ENCODE measurements at places on chromosomes 5 and 9.

- peak; percentile 30 for DNase-seq
These were observed 83.2 kb downstream of the AK8 start for GRCh38 chr9:132794730-132795380.

- no peak for DNase-seq
These were observed 4.7 kb upstream of the PTGS1 start for GRCh38 chr9:122366074-122366660.

DNA sequence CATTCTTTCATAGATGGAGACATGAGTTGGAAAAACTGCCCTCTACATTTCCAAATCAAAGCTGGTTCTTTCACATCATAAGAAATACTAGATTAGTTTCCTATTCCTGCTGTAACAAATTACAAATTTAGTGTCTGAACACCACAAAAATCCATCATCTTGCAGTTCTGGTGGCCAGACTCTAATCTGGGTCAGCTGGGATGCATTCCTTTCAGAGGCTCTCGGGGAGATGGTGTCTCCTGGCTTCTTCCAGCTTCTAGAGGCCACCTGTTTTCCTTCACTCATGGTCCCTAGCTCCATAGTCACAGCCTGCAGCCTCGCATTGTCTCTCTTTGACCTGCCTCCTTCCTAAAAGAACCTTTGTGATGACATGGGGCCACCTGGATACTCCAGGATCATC lies 65.2 kb downstream of the RETREG1 start:
- no peak for DNase-seq

DNA sequence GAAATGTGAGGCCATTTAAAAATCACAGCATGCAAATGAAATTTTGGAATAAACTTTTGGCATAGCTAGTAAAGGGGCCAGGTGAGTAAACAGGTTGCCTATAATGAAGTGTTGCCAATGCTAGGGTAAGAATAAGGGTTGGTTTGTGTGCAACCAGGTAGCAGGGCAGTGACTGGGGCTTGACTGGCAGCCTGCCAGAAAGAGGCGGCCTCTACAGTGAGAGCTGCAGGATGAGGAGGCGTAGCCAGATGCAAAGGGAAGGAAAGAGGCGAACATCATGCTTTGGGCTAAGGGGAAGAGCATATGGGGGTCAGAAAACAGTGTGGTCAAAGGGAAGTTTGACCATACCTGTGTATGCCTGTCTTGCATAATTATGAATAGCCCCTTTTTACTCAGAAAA lies 70.6 kb downstream of the MAST4 start:
- no peak for DNase-seq

- no peak for DNase-seq
These were observed 40.2 kb upstream of the FBXW11 start for GRCh38 chr5:172046593-172046992.

- no peak for DNase-seq
These were observed 166.2 kb upstream of the ACO1 start for GRCh38 chr9:32218100-32218767.

GRCh38 chr5:142828797-142829535 lies 58.8 kb downstream of the ARHGAP26 start:
- no peak for DNase-seq

GRCh38 chr5:143284521-143284920 lies 119.0 kb downstream of the NR3C1 start:
- DNase-seq: no peak

DNA sequence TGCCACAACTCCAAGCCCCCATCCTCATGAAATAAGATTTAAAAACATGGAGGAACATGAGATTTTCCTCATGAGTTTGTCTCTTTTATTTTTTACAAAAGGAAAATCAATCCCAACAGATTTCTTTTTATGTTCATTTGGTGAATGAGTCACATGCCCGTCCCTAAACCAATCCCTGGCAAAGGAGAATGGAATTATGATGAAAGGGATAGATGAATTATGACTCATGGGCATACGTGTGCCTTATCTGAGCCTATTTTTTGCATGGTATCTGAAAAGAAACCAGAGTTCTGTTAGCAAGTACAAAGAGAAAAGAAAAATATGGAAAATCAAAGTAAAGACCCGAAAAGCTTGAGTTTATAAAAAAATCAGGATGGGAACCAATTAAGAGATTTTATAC lies 267.5 kb upstream of the TMEM161B start:
- no peak for DNase-seq

GRCh38 chr5:15682122-15682521 lies 182.1 kb downstream of the FBXL7 start:
- DNase-seq: no peak

DNA sequence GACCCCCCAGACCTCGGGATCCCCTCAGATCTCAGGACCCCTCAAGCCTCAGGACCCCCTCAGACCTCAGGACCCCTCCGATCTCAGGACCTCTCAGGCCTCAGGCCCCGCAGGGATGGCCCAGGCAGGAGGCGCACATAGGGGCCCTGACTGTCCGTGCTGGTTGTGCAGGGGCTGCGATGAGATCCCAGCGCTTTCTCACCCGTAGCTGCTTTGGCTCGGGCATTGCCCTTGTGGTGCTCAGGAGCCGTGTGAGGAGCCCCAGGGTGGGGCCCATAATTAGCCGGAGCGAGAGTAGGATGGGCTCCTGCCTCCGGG lies 680 bp upstream of the LPCAT1 start:
- DNase-seq: no peak

DNA sequence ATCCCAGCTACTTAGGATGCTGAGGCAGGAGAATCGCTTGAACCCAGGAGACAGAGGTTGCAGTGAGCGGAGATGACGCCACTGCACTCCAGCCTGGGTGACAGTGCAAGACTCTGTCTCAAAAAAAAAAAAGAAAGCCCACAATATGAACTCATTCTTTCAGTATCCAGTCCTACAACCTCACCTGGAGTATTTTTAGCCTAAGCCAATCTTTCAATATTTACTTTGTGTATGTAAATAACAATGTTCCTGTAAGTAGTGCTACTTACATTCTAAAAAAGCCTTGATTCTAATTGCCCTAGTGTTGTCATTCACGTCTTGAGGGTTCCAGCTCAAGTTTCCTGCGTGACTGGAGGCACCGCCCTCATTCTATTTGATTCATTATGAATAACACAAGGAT lies 62.0 kb downstream of the BHMT start:
- DNase-seq: no peak

DNA sequence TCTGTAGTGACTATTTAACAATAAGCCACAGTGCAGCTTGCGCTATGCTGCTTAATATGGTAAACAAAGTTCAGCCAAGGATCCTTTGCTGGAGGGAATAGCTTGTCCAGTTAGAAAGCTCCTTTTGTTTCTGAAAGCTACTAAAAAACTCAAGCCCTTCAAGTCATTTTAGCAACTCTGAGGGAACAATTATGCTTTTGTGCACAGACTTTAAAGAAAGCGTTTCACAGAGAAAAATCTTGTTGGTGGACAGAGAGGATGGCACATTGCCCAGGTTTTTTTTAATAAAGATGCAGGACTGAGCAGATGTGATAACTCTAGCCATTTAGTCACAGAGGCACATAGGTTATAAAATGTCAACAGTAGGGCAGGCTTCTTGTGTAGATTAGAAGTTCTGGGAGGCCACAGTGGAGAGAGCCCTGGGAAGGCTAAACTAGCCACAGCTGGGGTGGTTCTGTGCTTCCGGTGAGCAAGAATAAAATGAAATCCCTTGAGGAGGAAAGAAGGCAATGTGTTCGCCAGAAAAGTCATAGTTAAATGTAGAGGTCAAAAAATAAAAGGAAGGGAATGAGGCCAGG lies 63.4 kb downstream of the ALDH7A1 start:
- DNase-seq: no peak

- no peak for DNase-seq
These were observed 6.6 kb upstream of the FAM151B start for GRCh38 chr5:80481019-80481893.

- no peak for DNase-seq
These were observed 27.8 kb downstream of the RECK start for GRCh38 chr9:36064448-36065037.

DNA sequence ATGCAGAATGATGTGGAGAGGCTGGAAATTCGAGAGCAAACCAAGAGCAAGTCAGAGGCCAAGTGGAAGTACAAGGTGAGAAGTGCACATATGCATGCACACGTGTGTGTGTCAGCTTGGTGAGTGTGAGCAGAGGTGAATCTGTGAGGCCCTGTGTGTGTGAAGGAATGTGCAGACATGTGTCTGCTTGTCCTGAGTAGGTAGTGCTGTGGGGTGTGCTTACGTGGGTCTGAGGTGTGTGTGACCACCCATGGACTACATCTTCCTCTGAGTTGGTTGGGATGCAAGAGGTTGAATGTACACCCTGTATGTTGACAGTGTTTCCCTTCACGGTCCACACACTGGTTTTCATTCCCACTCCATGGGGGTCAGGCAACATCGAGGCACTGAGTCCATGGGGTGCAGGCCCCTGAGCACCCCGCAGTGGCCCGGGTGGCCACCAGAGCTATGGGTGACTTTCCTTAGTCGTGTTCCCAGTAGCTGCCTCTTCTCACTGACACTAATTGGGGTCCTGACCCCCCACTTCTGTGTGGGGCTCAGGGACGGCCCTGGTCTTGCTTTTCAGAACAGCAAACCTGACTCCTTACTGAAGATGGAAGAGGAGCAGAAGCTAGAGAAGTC lies 86.7 kb downstream of the PHF2 start:
- DNase-seq: peak; percentile 59

DNA sequence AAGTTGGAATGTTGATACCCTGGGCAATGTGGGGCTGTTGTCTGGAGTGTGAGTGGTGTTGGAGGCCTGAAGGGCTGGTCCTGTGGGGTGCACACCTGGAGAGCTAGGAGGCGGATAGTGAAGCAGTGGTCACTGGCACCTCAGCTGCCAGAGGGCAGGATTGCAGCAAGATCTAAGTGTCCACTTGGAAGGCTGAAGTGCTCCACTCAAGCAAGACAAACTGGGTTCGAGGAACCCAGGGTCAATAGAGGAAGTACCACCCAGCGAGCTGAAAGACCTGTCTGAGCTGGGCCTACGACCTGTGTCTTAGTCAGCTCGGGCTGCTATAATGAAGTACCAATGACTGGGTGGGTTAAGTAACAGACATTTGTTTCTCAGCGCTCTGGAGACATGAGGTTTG lies 39.7 kb upstream of the TJP2 start:
- DNase-seq: no peak

GRCh38 chr5:180414176-180414575 lies 61.0 kb upstream of the GFPT2 start:
- peak; percentile 14 for DNase-seq

- no peak for DNase-seq
These were observed 64.8 kb upstream of the ADCY2 start for GRCh38 chr5:7331131-7331530.

DNA sequence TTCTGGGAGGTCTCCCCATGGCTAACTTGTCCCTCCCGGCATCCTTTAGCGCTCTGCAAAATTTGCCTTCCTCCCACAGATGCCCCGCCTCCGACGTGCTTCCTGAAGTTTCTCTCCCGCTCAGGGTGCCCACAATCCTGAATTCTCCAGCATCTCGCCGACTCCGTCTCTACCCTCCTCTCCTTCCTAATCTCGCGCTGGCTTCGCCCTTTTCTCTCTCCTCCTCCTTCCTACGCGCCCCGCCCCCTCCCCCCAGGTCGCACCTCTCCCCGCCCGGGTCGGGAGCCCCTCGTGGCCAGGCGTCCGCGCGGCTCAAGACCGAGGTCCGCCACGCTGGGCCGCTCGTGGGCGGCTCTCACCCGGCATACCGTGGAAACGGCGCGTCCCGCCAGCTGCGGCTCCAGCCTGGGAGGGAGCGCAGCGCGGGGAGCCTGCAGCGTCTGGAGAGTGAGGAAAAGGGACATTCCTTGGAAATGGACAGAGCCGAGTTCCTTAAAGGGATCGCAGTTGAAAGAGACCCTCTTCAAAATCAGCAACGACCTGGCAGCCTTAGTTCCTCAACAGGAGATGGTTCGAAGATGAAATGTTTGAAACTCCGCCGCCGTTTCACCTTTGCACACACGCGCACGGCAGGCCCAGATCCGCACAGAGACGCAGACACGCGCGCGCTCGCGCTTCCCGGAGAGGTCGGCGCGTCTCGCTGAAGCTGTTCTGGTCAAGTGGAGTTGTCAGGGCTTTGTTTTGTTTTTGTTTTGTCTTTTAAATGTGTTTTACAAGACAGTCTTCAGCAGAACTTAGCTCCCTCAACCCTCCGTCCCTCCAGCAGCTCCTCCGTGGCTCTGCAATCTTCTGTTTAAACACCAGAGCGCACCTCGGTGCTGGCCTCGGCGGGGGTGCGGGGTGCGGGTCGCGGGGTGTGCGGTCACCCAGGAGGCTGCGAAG lies 5.0 kb upstream of the IRX2 start:
- DNase-seq: no peak

DNA sequence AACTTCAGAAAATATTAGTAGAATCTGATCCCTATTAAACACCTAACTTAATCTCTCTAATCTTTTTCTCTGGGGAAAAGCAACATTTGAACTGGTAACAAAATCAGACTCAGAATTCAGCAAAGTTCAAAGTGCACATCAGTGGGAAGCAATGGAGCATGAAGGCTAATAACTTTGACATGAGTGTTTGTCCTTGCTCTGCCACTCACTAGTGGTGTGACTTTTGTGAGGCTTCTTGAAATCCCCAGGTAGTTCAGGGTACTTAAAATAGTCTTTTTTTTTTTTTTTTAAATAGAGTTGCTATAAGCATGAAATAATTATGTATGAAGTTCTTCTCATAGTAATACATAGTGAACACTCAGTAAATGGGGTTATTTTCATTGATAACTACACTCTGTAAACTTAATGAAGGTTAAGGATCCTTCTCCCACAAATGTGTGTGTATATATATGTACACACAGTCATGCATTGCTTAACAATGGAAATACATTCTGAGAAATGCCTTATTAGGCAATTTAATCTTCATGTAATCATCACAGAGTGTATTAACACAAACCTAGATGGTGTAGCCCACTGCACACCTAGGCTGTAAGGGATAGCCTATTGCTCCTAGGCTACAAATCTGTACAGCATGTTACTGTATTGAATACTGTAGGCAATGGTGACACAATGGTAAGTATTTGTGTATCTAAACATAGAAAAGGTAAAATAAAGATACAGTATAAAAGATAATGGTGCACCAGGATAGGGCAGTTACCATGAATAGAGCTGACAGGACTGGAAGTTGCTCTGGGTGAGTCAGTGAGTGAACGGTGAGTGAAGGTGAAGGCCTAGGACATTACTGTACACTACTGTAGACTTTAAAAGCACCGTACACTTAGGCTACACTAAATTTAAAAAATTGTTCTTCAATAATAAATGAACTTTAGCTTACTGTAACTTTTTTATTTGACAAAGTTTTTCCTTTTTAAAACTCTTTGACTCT lies 73.3 kb upstream of the HMHB1 start:
- no peak for DNase-seq

Measured in activated effector memory CD4-positive, alpha-beta T cell treated with anti-CD3 and anti-CD28 coated beads, Interleukin-2, amount 50 U/mL, for 16 hours (primary cell).